Activated CD8-positive, alpha-beta memory T cell treated with anti-CD3 and anti-CD28 coated beads, Interleukin-2, amount 10 ng/mL, durations not matched to agents 7 days and 5 days (primary cell): ENCODE measurements at places on chromosomes 5 and 9. TPM values are rescaled to one million over a fixed set of nuclear protein-coding genes. Genes with fewer than 3 reads are reported as not detected.

S100Z gene
- total RNA-seq: 0.42 TPM

DNA sequence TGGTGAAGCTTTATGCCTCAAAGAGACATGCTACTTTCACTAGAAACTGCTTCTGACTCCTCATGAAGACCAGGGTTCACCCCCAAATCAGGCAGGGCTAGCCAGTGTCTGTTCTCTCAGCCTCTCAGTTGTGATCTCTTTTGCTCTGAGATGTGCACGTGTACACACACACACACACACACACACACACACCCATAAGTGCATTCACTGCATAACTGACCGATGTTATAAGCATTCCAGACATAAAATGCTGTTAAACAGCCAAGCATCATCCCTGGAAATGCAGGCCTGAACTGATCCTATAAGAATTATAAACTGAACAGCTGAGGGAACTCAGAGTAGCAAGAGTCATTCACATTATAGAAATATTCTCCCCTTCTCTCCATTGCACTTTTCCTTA lies 85.0 kb downstream of the FSTL4 start:
- DNase-seq: no peak

- DNase-seq: no peak
Measured at GRCh38 chr5:14227513-14227912, 84.4 kb downstream of the TRIO start.

- peak; percentile 74 for DNase-seq
Measured at GRCh38 chr9:133148199-133149129, 15.2 kb downstream of the GBGT1 start.

GRCh38 chr9:107025260-107026035 lies 162.5 kb downstream of the ZNF462 start:
- DNase-seq: no peak

- no peak for DNase-seq
Measured at GRCh38 chr5:92635001-92635461, 946.0 kb downstream of the NR2F1-AS1 start.

GRCh38 chr5:149141957-149142851 lies 911 bp downstream of the ABLIM3 start:
- no peak for DNase-seq

DNA sequence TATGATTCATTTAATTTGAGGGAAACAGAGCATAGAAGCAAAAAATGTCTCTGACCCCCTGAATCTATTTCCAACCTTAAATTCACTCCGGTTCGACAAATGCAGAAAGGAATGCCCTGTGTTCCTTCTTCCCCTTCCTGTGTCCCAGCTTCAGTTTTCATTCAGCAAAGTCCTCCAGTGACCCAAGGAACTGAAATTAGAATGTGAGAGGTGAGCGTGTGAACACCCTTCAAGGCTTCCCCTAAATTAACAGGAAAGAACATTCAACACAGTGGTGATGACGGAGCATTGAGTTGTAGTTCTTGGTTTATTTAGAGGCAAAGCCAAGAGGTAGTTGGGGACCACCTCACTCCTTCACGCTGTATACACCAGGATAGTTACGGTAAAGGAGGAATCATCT lies 97.6 kb upstream of the CTSL start:
- no peak for DNase-seq

DNA sequence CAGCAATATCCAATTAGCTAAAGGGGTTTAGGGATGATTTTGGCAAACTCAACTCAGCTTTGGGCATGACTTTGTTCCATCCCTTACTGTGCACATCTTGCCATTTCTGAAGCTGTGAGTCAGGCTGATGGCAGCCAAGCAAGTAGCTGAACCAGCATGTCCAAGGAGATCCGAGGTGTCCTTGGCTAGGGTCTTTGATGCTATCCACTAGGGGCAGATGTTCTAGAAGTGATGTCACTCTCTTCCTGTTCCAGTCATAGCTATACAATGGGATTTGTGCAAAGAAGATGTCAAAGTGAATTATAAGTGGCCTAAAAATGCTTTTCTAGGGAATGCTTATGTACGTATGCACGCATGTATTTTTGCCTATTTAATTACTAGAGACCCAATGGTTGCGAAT lies 160.8 kb upstream of the PAPPA start:
- no peak for DNase-seq

DNA sequence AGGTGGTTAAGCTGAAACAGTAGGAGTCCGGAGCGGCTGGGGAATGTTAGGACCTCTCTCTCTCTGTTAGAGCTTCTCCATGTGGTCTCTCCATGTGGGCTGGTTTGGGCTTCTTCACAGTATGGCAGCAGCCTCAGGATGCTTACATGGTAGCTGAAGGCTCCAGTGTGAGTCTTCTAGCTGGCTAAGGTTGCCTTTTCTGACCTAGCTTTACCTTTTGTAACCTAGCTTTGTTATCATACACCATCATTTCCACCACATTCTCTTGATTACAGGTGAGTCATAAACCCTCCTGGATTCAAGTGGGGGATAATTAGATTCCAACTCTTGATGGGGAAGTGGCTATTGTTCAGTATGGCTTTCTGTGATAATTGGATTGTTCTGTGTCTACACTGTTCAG lies 98.5 kb downstream of the MTREX start:
- DNase-seq: no peak

DNA sequence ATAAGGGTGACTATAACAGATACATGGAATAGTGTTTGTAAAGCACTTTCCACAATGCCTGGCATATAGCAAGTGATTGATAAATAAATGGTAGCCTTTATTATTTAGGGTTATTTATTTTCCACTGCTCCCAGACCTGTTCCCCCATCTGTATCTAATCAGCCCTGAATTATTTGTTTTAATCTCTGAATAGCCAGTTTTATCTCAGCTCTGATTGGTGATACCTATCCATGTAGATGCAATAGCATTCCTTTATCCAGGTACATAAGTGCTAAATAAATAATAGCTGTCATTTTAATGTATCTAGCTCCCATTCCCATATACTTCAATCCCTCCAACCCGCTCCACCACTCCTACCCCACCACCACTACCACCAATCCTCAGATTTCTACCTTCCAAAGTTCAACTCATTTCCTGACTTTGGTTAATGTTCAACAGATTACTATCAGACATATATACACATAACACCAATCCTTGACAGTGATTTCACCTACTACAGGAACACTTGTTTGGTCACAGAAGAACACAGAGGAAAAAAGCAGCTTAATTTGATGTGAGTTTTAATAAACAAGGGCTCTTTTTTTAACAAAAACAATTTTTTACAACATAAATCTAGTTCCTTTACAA lies 14.0 kb downstream of the PRKAA1 start:
- no peak for DNase-seq

DNA sequence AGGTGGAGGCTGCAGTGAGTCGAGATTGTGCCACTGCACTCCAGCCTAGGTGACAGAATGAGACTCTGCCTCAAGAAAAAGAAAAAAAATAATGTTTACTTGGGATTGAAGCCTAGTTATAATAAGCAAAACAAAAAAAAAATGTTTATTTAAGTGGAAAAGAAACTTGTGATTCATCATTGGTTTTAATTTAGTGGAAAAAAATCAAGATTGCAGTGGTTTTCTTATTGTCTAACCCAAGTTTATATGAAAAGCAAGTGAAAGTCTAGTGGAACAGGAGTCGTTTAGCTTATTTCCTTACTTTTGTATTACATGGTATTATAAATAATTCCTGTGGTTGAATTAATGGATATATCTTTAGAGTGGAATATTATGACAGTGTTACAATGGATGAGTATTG lies 8.4 kb downstream of the CNOT8 start:
- DNase-seq: no peak
